ENCODE measurements at places on chromosomes 4 and X.

GRCh38 chr4:116953947-116954346, 131.4 kb downstream of the TRAM1L1 start:
- DNase-seq, result no peak

DNA sequence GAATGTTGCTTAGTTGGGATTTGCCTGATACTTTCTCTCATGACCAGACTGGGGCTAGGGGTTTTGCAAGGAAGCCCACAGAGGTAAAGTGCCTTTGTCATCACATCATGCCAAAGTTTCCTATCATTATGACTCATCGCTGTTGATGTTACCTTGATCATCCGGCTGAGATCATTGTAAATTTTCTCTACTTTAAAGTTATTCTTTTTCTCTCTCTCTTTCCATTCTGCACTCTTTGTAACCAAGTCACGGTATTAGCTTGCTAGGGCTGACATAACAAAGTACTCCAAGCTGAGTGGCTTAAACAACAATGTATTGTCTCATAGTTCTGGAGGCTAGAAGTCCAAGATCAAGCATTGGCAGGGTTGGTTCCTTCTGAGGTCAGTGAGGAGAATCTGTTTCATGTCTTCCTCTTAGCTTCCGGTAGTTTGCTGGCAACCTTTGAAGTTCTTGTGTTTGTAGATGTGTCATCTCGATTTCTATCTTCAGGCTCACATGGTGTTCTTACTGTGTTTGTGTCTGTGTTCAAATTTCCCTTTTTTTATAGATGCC, 113.0 kb downstream of the DTHD1 start:
- no peak for DNase-seq

GRCh38 chr4:80839281-80839680, 191.2 kb upstream of the BMP3 start:
- no peak for DNase-seq

GRCh38 chrX:101290957-101291603, at the start of gene TAF7L:
TSS of gene TAF7L (minus strand) at chrX:101291334. CDS start at chrX:101287543, 3,791 bp downstream.
- no peak for DNase-seq
